NCI-H1092 (cell line): ENCODE measurements at places on chromosomes 1 and 21.

- DNase-seq: no peak
Measured at GRCh38 chr1:234277161-234277868, 95.9 kb upstream of the COA6 start.

DNA sequence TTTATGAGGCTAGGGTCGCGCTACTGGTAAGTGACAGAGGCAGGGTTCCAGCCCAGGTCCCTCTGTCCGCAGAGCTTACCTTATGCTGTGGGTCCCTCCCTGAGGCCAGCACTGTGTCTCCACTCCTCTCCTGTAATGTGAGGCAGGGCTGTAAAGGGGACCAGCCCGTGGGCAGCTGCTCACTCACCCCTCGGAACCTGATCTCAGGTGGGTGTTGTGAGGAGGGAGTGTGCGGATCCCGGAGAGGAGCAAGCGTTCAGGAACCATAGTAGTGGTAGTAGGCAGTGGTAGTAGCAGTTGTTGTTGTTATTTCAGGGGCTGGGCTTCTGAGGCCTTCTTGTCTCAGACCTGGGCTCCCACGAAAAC lies 1.7 kb downstream of the ZC3H12A start:
- no peak for DNase-seq

GRCh38 chr1:240073097-240073496 lies 18.6 kb upstream of the FMN2 start:
- no peak for DNase-seq

DNA sequence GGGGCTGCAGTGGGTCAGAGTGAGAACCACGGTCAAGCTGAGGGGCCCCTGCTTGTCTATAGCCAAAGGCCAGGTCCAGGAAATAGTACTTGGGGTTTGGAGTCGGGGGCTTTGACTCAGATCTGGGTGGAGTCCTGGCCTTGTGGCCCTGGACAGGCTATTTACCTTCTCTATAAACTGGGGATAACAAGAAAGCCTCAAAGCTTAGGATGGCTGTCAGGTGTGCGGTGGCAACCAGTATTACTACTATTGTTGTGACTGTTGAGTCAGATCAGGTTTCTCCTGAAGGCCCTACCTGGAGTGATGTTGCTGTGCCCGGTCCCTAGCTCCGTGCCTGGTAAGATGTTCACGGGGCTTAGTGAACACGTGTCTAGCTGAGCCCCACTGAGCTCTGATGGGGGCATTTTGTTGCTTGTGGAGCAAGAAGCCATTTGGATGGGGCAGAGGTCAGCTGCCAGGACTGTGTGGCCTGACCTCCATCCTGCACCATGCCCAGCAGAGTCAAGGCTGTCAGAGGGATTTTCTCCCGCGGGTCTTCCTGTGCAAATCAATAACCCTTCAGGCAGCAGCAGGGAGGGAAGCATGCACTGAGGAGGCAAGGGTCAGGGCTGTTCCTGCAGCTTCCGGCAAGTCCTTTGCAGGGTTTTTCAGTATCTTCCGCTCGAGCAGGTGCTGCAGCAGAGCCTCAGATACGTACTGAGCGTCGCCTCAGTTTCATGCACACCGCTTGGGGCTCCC lies 170.3 kb downstream of the CAMTA1 start:
- DNase-seq: no peak

GRCh38 chr1:115327270-115327669 lies 10.8 kb downstream of the NGF start:
- DNase-seq: no peak

GRCh38 chr1:11691928-11692711 lies 610 bp downstream of the DRAXIN start:
- DNase-seq: no peak

DNA sequence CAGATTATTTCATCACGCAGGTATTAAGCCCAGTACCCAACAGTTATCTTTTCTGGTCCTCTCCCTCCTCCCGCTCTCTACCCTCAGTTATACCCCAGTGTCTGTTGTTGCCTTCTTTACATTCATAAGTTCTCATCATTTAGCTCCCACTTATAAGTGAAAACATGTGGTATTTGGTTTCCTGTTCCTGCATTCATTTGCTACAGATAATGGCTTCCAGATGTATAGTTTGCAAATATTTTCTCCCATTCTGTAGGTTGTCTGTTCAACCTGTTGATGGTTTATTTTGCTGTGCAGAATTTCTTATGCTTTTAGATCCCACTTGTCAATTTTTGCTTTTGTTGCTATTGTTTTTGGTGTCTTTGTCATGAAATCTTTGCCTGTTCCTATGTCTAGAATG lies 21.1 kb upstream of the KCNH1 start:
- DNase-seq: no peak

GRCh38 chr1:154884869-154885701 lies 15.0 kb upstream of the KCNN3 start:
- no peak for DNase-seq

- DNase-seq: no peak
Measured at GRCh38 chr21:45504516-45505415, 37.5 kb downstream of the SLC19A1 start.

GRCh38 chr1:169906938-169907337 lies 13.2 kb upstream of the SCYL3 start:
- DNase-seq: no peak

GRCh38 chr21:32653326-32653901 lies 41.2 kb upstream of the CFAP298 start:
- DNase-seq: no peak

DNA sequence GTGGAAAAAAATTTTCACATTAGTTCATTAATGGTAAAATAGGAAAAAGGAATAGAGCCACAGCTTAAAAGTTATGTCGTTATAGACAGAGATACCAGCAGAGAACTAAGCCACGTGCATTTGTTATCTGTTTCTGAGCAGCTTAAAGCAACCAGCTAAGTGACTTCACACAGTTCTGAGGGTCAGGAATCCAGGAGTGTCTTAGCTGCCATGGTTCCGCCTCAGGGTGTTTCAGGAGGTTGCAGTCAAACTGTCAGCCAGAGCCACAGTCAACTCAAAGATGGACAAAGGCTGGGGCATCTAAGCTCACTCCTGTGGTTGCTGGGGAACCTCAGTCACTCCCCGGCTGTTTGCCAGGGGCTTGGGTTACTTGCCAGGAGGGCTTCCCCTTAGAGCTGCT lies 515.8 kb downstream of the SMYD3 start:
- DNase-seq: no peak

GRCh38 chr1:18151436-18152122 lies 44.0 kb downstream of the IGSF21 start:
- no peak for DNase-seq

- no peak for DNase-seq
Measured at GRCh38 chr21:28393279-28393678, 599.4 kb downstream of the LTN1 start.

GRCh38 chr1:13921190-13921589 lies 221.2 kb downstream of the PRDM2 start:
- no peak for DNase-seq

DNA sequence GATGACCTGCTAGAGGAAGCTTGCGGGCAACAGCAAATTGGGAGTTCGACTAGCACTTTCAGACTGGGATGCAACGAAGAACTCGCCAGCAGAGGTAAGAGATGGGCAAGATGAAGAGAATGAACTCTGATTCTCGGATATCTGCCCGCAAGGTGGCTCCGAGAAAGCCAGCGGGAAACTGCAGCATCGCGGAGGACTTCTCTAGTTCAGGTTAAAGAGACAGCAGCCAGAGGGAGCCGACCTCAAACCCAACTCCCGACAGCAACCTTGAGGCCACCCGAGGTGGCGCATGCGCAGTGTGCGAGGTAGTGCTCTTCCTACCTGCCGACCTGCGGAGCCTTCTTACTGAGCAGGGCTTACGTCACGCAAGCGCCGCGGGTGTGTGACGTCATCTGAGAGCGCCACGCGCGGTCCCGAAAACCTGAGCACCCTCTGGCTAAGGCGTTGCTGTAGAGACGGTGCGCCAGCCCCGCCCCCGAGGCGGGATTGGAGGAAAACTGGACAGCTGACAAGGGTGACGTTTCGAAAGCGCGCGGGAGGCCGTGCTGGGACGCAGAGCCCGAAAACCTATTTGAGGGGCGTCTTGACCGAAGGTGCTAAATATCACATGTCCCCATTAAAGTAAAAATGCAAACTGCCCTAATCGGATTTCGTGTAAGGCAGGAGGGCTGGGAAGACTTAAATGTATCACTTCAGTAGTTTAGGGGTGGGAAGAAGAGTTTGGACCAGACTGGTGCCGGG lies 110.5 kb upstream of the SLC25A33 start:
- peak; percentile 100 for DNase-seq

DNA sequence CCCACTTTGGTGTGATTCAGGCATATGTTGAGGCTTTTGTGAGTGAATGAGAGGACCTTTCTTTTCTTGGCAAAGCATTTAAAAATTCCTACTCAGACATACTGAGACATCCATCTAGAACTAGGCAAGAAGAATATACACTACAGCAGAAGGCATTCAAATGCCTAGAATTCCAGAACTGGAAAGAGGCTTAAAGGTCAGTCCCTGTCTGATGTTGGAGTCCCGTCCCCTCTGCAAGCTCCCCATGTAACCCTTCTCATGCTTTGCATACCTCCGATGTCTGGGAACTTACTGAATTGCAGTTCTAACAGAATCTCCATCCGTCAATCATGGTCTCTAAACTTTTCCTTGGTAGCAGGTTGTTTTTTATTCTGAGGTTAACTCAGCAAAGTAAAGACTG lies 152.9 kb downstream of the ATP6V1G3 start:
- DNase-seq: no peak

- no peak for DNase-seq
Measured at GRCh38 chr1:81437213-81437612, 363.5 kb upstream of the ADGRL2 start.

DNA sequence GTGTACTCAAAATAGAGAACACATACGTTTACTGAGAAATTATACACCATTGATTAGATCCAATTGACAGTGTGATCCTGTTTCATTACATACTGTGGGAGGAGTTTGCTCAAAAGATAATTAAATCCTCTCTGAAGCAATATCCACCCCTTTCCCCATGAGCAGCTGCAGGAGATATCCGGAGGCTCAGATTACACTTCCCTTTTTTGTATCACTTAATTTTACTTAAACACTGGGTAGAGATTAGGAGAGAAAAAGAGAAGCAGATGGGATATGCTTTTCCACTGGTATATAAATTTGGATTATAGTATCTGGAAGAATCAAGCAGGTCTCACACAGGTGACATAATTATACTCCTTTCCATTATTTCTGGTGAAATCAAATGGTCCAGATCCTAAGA lies 333.3 kb upstream of the ZRANB2 start:
- DNase-seq: no peak

GRCh38 chr1:181469829-181470228 lies 13.5 kb upstream of the CACNA1E start:
- no peak for DNase-seq

GRCh38 chr1:31647106-31647505 lies 2.4 kb upstream of the PEF1 start:
- no peak for DNase-seq

DNA sequence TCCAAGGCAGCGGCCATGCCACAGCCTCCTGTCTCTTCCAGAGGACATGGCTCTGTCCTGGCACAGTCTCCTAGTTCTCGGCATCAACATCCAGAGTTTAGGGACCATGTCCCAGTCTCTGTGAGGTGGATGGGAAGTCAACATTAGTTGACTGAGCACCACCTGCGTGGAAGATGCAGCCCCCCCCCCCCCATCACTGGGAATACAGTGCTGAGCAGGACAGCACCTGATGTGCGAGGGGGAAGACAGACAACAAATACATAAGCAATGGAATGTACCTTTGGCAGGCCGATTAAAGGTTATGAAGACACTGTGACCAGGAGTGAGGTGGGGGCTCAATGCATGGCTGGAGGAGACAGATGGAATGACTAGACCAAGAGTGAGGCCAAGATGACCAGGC lies 26.6 kb downstream of the KNCN start:
- no peak for DNase-seq

DNA sequence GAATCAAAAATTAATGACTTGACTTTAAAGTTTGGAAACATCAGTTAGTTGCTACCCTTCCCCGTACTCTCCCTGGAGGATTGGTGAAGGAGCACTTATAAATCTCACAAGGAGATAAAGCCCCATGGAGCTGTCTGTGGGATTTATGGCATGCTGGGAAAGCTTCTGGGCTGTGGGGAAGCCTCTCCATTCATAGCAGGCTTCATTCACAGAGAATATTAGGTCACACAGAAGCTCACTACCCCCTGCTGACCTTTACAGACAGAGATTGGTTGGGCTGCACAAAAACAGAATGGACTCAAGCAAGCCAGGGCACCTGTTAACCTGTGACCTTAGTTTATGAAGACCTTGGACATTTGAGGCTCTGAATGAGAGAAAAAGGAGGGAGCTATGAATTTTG lies 32.1 kb downstream of the RGL1 start:
- DNase-seq: no peak

DNA sequence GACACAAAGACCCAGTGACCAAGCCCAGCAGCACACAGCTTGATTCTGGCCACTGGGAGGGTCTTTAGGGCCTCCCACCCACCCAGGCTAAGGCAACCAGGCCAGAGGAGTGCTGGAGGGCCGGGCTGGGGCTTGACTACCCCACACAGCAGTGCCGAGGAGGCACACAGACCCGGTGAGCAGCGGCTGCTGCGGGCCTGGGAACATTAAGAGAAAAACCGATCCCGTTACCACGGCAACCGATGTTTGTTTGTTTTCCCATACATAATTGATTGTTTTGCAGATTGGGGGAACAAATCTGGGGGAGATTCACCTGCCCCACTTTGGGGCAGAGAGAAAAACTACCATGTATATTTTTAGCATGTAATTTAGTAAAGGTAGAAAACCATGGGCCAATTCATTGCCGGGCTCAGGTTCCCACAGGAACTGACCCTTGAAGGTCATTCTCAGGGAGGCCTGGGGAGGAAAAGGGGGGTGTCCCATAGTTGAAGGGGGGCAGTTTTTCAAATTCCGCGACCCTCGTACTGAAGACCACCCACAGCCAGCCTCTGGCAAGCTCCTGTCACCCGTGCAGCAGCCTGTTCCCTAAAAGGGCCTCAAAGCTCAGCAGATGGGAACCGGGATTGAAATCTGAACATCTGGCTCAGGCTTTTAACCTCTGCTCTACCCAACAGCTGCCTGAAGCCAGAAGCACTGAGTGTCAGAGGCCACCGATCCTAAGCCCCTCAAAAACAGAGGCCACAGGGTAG lies 35.3 kb downstream of the CHD5 start:
- DNase-seq: no peak

GRCh38 chr1:16156848-16157495 lies 1.1 kb upstream of the EPHA2 start:
- no peak for DNase-seq

GRCh38 chr1:215192306-215192705 lies 109.8 kb downstream of the KCNK2 start:
- DNase-seq: no peak

GRCh38 chr1:38285807-38286530 lies 239.4 kb upstream of the POU3F1 start:
- no peak for DNase-seq

- DNase-seq: no peak
Measured at GRCh38 chr1:77797991-77798390, 18.5 kb downstream of the MIGA1 start.
